NCI-H510A (cell line): ENCODE measurements at places on chromosomes 2 and 18.
A peak's percentile ranks its signal among the peaks of the same experiment; 100 is the strongest.

GRCh38 chr2:23499439-23499838 lies 114.5 kb downstream of the KLHL29 start:
- DNase-seq = no peak

DNA sequence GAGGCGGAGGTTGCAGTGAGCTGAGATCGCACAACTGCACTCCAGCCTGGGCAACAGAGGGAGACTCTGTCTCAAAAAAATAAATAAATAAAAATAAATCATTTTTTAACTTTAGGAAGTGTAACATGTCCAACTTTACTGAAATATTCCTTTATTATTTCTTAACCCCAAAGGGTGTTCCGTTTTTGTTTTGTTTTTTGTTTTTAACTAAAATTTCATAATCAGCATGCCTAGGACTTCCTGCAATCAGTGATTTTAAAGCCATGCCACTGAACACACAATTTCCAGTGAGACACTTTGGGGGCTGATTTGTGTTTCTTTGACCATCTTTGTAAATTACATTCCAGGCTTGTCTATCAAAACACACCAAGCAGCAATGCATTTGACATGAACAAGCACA lies 7.1 kb downstream of the CATIP start:
- no peak for DNase-seq

DNA sequence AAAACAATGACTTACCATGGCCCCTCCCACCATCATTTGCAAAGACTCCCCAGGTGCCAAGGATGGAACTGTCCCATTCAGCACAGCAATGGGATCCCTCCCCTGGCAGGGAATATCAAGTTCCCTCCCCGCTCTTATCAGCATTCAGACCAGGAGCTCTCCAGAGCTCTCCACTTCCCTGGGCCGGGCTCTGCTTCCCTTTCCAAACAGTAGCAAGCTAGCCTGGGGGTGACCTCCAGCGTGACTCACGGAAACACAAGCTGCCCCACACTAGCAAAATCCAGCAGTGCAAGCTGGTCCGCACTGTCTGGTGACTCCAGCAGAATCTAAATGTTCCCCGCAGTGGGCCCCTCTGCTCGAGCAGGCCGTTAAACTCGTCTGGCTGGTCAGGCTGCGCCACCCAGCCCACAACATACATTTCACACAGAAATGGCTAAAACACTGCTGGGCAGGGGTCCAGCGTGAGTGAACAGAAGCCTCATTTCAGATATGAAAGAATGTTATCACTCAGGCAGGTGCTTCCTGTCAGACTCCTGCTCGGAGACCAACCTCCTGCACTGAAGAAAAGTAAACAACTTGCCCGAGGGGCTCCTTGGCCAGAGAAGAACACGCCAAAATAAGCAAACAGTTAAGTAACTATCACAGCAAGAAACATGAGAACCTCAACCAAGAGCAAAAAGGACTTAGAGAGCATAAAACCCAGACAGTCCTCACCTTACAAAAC lies 33.9 kb downstream of the STAT1 start:
- DNase-seq = peak; percentile 49

GRCh38 chr18:79521416-79522205 lies 125.9 kb downstream of the NFATC1 start:
- DNase-seq = no peak

GRCh38 chr2:94874277-94874997 lies 3.2 kb downstream of the TEKT4 start:
- no peak for DNase-seq
